ENCODE measurements at places on chromosomes 12 and 14.

DNA sequence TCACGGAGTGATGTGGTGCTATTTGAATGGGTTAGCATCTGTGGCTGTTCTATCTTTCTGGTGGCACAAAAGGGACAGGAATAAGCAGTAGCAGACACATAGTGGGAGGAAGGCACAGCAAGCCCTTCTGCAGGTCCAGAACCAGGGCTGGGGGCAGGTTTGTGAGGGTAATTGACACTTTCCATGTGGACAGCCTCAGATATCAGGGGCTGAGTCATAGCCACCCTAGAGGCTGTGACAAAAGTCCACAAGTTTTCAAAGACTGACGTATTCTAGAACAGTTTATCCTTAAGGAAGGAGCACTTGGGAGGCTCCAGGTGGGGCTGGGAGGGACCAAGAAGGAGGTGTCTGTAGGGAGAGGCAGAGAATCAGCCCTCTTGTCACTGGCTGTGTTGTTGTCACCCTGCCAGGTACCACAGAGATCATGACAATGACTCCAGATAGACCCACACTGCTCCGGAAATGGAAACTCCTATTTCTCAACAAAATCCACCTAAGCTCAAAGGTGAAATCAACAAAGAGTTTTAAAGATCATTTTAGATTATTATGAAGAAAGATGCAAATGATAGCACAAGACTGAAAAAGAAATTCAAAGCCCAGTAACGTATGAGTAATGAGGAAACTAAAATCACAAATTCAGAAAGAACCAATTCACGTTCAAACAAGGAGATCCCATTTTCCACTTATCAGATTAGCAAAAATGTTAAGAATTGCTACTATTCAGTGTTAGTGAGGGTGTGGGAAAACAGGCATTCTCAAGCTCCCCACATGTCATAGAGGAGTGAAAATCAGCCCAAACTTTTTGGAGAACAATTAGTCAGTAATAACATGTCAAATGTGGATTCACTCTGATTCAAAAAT lies 48.3 kb downstream of the NFKBIA start:
- peak; percentile 51 for DNase-seq

GRCh38 chr14:71142375-71143038 lies 235.2 kb downstream of the PCNX1 start:
- DNase-seq = no peak

- peak; percentile 6 for DNase-seq
Measured at GRCh38 chr14:64293976-64294671, at the start of gene ESR2. Gene ESR2, minus strand, starts transcription at chr14:64294371. Its CDS starts 11,386 bp downstream, at chr14:64282985.

DNA sequence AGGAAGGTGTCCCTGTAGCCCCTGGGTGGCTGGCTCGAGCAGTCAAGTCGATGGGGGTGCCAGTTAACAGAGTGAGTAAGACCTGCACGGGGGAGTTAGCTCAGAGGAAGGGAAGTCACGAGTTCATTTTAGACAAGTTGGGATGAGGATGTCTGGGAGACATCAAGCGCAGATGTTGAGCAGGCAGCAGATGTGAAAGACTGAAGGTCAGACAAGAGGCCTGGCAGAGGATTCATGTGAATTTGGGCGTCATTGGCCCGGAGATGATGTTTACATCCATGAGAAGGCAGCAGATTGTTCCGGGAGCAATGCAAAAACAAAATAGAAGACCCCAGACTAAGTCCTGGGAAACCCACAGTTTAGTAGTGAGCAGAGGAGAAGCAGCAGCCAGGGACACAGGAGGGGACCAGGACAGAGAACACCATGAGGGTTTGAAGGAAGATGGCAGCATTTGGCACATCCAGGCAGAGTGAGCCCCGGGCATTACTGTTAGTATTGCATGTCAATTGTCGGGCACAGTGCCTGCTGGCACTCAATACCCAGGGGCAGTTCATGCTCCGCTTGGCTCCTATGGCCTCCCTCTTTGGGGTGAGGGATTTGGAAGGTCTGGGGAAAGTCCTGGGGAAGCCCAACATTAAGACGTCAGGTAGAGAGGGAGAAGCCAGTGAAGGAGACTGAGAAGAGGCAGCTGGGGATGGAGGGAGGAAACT lies 15.1 kb downstream of the LTBP2 start:
- no peak for DNase-seq

DNA sequence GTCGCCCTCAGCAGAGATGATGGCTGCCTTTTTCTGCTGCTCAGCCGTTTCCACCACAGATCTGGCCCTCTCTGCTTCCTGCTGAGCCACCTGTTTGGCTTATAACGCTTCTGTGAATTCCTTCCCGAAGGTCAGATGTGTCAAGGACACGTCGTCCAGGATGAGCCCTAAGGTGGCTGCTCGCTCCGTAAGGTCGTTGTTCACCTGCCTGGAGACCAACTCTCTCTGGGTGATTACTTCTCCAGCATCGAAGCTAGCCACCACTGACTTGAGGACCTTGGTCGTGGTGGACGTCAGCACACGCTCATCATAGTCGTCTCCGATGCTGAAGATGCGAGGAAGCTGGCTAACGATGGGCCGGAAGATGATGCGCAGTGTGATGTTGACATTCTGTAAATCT lies 11.7 kb upstream of the ASB8 start:
- no peak for DNase-seq

DNA sequence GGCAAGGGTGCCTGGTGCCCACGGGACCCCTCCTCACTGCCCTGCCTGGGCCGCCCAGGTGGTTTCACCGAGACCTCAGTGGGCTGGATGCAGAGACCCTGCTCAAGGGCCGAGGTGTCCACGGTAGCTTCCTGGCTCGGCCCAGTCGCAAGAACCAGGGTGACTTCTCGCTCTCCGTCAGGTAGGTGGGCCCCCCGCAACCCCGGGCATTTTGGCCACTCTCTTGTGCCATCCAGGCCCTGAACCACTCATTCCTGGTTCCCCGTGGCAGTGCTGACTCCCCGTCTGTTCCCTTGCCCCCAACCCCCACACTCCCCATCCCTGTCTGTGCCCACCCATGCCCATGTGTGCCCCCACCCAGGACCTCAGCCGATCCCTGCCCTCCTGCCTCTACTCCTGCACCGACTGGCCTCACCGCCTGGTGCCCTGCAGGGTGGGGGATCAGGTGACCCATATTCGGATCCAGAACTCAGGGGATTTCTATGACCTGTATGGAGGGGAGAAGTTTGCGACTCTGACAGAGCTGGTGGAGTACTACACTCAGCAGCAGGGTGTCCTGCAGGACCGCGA lies 480 bp downstream of the PTPN6 start:
- DNase-seq = no peak

- DNase-seq = no peak
Measured at GRCh38 chr14:54329082-54329695, 67.6 kb upstream of the CDKN3 start.

GRCh38 chr12:11855983-11856374 lies 206.5 kb downstream of the ETV6 start:
- DNase-seq = no peak

DNA sequence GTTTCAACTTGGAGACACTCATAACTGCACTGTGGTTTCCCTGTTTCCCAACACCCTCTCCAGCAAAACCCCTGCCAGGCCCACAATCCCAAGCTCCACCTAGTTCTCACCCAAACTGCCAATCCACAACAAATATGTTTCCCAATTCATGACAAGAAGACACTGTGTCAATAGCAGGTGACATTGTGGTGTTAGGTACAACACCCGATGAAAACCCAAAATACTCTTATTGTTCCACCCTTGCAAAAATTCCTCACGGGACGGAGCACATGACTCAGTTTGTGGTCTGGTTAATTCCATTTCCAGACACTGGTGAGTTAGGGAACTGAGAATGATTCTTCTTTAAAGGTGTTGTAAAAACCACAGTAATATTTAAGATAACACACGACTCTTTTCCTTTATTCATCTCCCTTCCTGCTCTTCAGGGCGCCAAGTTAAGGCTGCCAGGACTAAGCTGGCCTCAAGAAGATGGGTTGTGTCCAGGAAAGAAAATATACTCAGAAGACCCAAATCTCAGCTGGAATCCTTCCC lies 735.5 kb downstream of the MED13L start:
- no peak for DNase-seq

- no peak for DNase-seq
Measured at GRCh38 chr12:102093319-102093718, 26.6 kb downstream of the NUP37 start.

DNA sequence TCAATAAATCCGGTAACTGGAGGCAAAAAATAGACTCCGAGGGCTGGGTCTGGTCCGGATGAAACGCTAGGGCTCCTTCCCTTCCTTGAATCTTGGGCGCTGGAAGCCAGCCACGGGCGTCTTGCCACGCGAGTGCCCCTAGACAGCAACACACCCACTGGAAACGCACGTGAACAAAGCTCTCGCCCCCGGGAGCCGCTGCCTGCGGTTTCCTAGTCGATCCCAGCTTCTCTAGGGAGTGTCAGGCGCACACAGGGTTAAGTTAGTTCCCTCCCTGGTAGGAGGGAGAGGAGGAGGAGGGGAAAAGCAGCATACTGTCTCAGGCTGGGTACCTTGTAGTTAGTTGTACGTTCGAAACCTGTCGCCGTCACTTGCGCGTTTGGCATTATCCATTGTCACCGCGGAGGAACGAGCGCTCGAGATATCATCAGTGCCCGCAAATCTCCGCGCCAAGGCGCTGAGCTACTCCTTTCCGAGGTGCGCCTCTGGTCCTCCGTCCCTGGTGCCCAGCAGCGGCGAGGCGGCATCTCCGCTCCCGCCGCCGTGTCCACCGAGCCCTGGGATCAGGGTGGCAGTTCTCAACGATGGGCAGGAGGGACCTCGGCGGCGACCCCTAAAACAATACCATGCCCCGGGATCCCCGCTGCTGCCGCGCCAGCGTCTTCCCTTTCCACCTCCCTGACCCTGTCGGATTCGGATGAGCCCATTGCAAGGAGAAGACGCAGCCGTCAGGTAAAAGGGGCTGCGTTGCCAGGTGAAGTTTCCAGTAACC lies at the start of gene FLRT2:
Gene FLRT2, plus strand, starts transcription at position 342 of the 772 bp plus-strand sequence. CDS start 91,371 bp downstream, outside the sequence.
- DNase-seq = no peak

All from stimulated activated CD4-positive, alpha-beta T cell treated with anti-CD3 and anti-CD28 coated beads, Interleukin-12 subunit alpha, Interleukin-12 subunit beta, amount 100 ng/mL, for 24 hours (primary cell).